ENCODE measurements at places on chromosomes 2 and 18.

DNA sequence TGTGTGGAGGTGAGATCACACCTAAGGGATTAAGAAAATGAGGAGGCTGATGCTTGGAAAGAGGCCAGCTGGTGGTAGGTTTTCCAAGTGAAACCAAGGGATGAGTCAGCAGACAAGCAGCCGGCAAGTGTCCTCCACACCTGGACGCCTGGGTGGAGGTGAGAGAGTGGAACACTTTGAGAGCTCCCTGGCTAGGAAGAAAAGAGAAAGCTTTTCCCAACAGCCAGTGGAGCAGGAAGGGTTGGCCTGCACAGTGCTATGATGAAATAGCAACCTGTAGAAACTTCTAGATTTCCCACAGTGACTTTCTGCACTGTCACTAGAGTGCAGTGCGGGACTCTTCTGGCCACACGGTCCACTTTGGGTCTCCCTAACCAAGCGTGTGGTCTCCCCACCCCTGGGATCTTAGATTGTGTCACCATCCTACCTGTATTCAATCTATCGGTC is 19.6 kb upstream of the IL37 start:
- no peak for DNase-seq

DNA sequence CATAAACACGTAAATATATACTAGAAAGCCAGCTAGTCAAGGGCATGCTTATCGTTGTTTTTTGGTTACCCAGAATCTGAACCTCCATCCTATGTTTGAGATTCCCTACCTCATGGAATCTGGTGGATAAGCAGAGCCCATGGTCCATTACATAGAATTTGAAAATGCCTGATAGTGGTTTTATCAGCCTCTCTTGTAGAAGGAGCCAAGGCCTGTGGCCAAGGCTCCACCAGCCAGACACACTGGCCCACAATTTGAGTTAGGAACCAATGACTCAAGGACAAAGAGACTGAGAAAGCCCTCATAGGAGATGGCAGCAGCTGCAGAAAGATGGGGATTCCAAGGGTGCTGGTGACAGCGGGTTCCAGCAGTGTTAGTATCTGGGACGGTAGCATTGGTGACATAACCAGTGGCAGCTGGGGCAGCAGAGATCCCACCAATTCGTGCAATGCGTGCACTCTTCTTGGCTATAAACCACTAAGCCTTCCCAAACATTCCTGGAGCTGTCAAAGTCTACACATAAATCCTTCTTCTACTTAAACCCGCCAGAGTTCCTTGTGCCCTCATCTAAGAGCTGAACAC is 51.2 kb upstream of the RMDN2 start:
- no peak for DNase-seq

DNA sequence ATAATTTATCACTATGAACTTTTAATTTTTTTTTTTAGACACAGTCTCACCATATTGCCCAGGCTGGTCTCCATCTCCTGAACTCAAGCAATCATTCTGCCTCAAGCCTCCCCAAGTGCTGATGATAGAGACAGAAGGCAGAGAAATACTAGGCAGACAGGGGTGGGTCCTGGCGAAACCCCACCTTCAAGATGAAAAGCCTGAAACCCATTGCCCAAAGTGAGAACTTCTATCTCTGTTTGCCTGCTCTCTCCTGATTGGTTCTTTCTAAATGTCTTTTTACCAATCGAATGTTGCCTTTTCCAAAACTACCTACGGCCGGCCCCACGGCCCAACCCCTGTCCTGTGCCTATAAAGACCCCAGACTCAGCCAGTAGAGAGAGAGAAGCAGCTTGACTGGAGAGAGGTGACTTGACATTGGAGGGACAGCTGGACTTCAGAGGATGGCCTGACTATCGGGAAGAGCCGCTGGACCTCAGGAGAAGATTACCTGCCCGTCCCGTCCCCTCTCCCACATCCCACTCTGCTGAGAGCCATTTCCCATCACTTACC is 21.9 kb downstream of the PRKD3 start:
- DNase-seq = no peak

DNA sequence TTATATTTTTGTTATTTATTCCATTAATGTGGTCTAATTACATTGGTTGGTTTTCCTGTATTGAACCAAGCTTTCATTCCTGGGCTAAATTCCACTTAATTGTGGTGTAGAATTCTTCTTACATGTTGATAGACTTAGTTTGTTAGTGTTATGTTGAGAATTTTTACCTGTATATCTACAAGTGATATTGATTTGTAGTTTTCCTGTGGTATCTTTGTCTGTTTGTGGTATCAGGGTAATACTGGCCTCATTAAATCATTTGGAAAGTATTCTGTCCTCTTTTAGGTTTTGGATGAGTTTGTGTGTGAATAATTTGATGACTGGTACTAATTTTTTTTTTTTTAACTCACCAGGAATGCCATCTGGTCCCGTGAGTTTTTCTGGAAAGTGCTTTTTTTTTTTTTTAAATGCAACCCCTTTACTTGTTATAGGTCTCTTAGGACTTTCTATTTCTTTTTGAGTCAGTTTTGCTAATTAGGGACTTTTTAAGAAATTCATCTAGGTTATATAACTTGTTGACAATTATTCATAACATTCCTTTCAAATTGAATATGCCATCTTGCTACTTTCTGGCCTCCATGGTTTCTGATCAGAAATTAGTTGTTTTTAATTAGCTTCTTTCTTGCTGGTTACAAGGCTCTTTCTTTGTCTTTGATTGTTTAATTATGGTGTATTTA is 232.8 kb downstream of the CCDC85A start:
- no peak for DNase-seq

DNA sequence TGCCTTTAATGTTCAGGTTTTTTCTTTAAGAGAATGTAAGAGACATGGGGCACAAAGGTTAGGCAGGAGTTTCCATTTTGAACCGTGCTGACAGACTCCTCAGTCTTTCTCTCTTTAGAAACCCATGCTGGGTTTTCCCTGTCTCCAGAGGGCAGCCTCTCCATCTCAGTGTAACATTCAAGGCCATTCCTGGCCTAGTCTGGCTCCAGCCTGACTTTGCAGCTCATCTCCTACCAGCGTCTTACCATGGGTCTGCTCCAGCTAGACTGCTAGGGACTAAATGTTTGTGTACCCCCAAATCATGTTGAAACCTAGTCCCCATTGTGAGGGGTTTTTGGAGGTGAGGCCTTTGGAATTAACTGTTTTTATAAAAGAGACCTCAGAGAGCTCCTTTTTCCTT is 9.8 kb upstream of the CLIP4 start:
- DNase-seq = no peak

DNA sequence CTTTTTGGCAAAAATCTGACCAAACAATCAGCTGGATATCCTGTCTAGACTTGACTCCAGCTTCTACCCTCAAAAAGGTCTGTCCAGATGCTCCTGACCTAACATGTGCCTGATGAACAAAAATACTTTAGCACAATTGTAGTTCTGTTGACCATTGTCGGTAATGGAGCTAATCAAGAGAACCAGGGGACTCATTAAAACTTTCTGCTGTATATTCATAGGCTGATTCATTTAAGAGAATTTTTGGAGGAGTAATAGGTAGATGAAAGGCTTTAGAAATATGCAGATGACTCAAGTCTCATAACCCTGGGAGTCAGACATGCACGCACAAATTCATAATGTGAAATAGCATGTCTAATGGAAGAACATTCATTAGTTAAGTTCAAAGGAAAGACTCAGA is 514.2 kb downstream of the TXNL1 start:
- DNase-seq = no peak

DNA sequence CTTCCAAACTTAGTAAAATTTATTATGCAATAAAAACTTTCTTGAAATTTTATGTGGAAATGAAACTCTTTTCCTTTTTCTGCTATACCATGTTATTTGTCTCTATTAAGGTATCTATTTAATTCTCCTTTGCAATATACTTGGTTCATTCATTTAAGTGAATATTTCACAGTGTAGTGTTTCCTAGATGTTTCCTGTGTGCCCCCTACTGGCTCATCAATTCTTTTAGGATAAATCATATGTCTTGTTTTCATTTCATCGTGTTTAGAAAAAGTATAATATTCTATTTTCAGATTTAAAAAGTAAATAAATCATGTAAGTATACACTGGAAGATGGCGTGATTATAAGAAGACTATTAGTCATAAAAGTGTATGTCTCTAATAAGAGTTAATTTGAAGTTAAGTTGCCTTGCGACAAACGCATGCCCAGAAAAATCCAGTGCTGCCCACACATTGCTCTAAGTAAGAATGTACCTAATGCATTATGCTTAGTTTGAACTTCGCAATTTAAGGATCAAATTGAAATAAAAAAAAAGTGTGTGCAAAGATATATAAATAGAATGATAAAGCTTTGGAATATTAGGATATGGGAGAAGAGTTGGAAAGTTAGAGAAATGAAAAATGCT is 525.4 kb downstream of the KCNJ3 start:
- peak; percentile 22 for DNase-seq

GRCh38 chr2:231037731-231038482 is 584 bp downstream of the C2orf72 start:
- DNase-seq = no peak

GRCh38 chr2:160984426-160985077 is 175.7 kb upstream of the TANK start:
- no peak for DNase-seq

DNA sequence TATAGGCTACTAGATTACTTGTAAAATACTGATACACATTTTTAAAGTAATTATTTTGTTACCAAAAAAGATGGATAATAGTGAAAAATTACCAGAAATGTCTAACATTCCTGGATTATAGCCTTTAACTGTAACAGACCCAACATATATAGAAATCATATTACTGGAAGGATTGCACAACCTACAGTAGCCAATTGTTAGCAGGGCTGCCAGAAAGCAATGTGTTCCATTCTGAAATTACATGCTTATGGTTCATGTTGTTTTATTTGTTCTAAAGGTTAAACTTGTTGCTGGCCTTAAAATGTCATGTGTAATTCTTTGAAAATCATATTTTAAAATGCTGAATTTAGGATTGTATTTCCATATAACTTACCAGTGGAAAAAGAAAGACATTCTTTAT is 793.6 kb upstream of the ACVR2A start:
- no peak for DNase-seq

GRCh38 chr2:41886757-41887156 is 161.1 kb upstream of the PKDCC start:
- DNase-seq = no peak

DNA sequence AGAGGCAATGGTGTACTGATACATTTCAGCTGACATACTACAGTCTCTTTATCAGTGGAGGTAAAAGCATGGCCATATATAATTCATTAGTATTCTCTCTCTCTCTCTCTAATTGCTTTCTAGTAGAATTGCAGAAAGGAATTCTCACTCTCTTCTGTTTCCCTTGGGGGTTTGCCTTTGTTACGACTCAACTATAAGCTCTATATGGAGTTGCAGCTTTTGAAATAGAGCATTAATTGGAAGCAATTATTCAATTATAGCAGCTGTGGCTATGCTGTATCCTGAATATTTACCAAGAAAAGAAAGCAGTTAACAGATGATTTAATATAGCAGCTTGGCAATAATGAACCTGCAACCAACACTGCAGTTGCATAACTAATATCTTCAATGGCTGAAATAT is 132.7 kb upstream of the STON1 start:
- DNase-seq = no peak

DNA sequence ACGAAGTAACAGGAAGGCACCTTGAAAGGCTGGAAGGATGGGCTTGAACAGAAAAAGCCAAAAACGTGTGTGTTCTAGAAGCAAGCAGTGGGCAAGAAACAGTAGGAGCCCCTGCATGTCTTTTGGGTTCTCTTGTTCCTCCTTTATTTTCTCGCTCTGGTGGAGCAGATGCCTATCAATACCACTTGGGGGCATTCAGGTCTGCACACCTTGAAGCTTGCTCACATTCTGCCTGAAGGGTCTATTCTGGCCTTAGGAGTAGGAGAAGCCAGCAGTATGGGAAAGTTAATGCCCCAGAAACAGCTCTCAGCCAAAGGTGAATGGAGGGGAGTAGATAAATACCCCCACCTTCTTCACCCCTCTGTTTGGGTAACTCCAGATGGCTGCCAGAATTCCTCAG is 204.5 kb downstream of the TXNL1 start:
- DNase-seq = no peak

DNA sequence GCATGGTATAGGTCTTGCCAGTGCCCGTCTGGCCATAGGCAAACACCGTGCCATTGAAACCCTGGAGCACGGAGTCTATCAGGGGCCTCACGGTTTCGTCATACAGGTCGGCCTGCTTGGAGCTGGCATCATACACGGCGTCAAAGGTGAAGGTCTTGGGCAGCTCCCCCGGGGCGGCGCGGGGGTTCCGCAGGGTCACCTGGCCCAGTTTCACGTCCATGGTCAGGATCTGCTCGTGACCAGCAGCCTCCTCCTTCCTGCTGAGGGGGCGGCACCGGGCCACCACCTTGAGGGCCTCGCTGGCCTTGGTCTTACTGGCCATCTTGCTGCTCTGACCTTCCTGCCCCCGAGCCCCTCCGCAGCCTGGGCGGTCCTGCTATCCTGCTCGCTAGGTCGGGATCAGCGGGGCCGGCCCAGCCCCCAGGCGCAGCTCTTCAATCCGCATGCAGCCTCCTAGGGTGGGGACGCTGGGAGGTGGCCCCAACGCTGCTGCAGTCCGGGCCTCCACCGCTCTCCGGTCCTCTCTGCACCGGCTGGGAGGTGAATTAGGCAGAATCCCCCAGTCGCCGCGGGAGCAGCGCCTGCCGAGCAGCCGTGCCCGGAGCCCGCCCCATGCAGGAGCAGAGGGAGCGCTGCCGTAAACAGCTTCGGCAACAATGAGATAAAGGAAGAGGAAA is 563 bp downstream of the KIF3C start:
- no peak for DNase-seq

- DNase-seq = no peak
Observed at GRCh38 chr2:152046940-152047339, 51.9 kb downstream of the CACNB4 start.

GRCh38 chr2:100589527-100589926 is 26.7 kb downstream of the PDCL3 start:
- DNase-seq = no peak

DNA sequence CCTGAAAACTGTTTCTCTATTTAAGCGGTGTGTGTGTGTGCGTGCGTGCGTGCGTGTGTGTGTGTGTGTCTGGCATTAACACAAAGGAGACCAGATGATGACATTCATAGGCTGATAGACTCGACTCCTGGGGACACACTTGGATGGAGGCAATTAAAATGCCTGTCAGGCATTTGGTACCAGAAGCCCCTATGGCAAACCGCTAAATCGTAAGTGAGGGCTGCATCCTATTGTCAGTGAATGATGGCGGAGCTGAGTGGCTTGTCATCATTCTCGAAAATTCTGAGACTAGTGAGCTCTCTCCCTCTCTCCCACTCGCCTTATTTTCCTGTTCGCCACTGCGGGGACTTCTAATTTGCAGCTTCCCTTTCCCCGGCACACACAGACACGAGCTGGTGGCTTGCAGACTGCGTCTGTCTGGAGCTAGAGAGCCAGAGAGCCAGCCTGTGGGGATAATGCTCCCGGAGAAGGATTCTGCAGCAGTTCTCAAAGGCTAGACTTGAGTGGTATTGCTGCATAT is 155.4 kb downstream of the MAP2 start:
- peak; percentile 22 for DNase-seq

DNA sequence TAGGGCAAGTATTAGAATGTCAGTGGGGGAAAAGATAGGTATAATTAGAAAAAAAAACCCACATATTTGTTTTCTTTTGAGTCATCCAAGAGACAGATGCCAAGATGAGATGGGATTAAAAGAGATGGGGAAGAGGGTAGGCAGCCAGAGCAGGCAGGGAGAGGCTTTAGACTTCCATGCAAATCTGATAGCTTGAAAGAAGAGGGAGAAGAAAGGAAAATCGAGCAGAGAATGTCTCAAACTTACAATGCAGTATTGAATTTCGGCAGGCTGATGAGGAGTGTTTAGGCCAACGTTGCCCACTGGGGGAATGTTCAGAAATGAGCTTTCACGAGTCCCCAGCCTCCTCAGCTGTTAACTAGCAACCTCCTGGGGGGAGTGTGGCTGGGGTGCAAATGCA is 91.3 kb downstream of the SPATS2L start:
- no peak for DNase-seq

GRCh38 chr18:76568731-76569130 is 73.7 kb upstream of the ZNF516 start:
- no peak for DNase-seq

Measured in left lung (tissue), 14 donors.